Activated CD4-positive, alpha-beta T cell treated with anti-CD3 and anti-CD28 coated beads, Interleukin-2, Interleukin-4, amounts not matched to agents 100 ng/mL and 50 ng/mL, durations not matched to agents 16 hours and 8 hours (primary cell): ENCODE measurements at places on chromosomes 3 and 15.

- peak; percentile 26 for DNase-seq
Observed at GRCh38 chr3:10941972-10942371, 50.6 kb upstream of the SLC6A1 start.

GRCh38 chr3:127406309-127407025 lies 118.6 kb upstream of the PRR20G start:
- DNase-seq: peak; percentile 33

DNA sequence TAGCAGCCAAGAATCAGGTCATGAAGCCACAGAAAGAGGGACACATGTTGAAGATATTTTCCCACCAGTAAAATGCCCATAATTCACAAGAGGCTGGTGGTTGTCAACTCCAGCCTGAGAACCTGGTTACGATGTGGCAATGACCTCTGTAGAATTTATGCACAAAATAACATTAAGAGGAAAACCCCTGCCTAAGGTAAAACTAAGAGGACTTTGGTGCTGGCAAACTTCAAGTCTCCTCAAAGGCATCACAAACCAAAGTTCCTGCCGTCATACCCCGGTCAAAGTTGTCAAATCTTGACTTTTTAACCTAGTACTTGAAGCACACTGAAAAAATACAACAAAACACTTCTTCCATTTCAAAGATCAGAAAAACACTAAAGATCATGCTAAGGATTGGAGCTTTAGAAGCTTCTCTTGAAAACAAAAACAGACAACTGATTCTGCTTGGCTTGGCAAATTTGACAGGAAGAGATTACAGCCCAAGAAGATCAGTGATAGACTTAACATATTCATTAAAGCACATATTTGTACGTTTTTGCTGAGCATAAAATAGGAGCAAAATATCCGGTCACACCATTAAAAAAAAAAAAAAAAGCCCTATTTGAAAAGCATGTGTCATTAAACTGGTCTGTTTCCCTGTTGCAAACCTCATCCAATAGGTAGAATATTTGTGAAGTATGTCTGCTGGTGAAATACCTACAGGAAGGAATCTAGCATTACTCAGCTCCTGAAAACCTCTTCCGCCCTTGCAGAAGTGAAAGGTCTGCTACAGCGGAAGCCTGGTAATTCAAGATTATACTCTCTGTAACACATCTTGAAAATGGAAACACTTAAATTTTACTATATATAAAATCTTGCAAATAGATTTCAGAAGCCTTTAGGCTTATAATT lies 22.8 kb downstream of the EIF4E3 start:
- DNase-seq: peak; percentile 70

- DNase-seq: no peak
Observed at GRCh38 chr3:197209366-197210260, 88.8 kb downstream of the DLG1 start.

GRCh38 chr3:112407888-112408702 lies 75.1 kb downstream of the CD200 start:
- DNase-seq: no peak

- DNase-seq: no peak
Observed at GRCh38 chr3:62601238-62602070, 228.1 kb upstream of the FEZF2 start.

DNA sequence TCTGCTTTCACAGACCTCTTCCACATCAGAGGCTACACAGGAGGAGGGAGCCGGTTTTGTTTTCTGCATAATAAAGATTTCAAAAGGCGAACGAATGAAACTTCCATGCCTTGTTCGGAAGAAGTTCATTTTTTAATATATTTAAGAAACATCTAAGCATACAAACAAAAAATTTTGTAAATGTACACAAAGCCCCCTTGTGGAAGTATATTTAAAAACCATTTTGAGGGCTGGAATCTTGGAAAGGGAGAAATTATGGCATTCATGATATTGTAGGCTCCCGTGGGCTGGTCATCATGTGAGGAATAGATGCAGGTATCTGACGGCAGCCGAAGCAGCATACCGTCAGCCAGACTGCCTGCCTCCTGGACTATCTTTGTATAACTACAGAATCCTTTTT lies 90.4 kb downstream of the MECOM start:
- no peak for DNase-seq

DNA sequence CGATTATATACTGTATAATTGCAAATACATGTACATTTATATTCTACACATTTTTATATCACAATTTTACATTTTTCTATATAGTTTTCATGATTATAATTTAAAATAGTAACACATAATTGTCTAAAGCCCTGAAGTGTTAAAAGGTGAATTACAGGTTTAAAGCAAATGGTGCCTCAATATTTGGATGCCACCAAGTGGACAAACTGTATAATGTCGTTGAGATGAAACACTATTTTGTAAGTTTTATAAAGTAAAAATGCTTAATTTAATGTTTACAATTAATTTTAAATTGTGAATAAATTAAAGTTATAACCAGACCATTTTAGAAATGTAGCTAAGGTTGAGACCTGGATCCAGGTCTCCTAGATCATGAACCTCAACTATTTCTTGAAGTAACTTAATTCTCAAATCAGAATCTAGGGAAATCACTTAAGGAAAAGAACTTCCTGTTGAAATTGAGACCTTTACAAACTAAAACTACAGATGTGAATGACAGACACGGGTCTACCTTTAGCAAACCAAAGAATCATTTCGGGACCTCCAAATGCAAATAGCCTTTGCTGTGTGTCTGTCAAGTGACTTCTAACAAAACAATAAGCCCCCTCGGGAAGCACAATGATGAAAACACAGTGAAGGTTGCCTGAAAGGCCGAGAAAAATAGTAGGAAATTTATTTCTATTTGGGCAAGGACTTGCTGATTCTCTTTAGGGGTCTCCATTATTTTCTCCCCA lies 37.8 kb downstream of the EHHADH start:
- no peak for DNase-seq

GRCh38 chr3:97821287-97821773 lies 481 bp upstream of the CRYBG3 start:
- DNase-seq: no peak

- no peak for DNase-seq
Observed at GRCh38 chr3:66567077-66567476, 66.3 kb upstream of the LRIG1 start.

DNA sequence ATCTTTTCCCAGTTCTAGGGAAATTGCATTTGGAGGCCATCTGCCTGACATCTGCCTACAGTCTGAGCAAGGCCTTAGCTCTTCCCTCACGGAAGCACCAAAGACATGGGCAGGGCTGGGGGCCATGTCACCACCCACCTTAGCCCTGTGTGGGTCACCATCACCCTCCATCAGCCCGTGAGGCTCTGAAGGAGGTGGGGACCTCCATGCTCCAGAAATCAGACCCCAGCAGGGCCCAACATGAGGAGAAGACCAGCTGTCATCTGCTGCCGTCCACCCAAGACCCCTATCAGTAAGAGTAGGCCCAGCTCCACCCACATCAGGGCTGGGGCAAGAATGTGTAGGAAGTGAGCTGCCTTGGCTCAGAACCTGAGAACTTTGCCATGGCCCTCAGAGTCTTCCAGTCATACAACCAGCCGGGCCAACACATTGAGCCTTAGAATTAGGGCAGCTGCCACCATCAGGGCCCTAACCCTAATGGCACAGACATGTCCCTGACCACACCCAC lies 1.9 kb downstream of the TMIE start:
- DNase-seq: no peak

DNA sequence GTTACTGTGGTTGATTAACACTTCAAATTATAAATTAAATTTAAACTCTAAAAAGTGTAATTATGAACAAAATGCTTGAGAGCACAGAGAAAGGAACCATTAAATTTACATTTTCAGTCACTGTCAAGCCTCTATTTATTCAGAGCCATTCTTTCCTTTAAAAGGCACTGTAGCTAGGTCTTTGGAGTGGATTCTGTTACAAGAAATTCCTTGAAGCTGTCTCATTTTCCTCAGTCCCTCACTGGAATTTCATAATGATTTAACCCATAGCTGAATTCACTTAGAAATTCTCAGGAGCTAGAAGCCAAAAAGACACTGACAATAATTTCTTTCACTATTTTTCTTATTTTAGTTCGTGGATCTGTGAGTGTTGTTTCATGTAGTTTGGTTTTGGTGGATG lies 81.2 kb upstream of the TCF12 start:
- DNase-seq: no peak
